ENCODE measurements at places on chromosomes 4 and X.

DNA sequence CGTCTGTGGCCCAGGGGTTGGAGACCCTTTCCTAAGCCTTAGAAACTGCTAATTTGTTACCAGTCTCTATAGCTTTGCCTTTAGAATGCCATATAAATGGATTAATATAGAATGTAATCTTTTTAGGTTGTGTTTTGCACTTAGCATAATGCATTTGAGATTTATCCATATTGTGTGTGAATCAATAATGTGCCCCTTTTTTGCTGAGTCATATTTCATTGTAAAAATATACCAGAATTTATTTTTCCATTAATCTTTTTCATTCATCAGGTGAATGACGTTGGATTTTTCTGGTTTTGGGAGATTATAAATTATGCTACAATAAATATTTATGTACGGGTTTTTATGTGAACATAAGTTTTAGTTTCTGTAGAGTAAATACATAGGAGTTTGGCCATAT, 478.8 kb upstream of the MAGEB18 start:
- no peak for DNase-seq

- DNase-seq, result peak; percentile 18
Observed at GRCh38 chrX:110146521-110146920, 143.6 kb downstream of the TMEM164 start.

DNA sequence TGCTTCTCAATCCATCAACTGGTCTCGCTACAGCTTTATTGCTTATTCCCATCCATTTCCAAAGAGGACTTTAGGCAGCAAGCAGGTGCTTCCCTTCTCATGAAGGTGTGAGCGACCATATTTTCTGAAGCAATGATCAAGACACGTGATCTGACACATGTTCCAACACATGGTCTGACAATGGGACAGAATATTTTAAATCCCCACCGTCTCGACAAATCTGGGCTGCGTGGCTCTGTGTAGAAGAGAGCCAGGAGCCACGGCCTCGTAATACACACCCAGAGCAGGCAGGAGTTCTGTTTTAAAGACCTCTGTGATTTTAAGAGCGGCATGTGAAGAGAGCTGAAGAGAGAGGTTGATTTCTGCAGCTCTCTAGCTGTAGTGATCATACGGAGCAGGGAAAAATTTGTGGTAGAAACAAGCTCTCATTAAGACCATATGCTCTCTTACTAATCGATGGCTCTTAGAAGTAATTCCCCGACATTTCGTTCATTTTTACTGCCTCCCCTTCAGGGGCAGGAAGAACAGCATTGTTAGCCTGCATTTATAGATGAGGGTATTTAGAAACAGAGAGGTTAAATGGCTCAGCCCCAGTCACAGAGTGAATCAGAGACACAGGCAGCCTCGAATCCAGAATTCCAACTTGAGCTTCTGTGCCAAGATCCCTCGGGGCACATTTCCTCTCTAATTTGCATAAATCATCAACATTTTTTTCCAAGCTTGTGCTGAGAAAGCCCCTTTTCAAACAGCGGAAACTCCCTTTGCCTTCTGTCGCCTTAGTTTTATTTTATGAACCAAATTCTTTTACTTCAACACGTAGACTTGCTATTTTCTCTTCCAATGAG, 91.0 kb upstream of the BCOR start:
- DNase-seq, result no peak

GRCh38 chr4:66855956-66856355, 689.3 kb downstream of the CENPC start:
- DNase-seq, result no peak

GRCh38 chr4:113604955-113605354, 156.6 kb downstream of the CAMK2D start:
- DNase-seq, result no peak
